ENCODE measurements at places on chromosomes 13 and 19. TPM values are rescaled to one million over a fixed set of nuclear protein-coding genes. Genes with fewer than 3 reads are reported as not detected.

DNA sequence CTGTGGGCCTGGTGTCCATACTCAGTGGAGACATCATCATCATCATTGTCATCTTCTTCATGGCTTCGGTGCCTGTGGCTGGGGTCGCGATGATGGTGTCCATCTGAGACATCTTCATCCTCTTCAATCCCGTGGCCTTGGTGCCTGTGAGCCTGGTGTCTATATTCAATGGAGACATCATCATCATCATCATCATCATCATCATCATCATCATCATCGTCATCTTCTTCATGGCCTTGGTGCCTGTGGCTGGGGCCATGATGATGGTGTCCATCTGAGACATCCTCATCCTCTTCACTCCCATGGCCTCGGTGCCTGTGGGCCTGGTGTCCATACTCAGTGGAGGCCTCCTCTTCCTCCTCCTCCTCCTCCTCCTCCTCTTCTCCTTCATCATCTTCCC lies 917 bp downstream of the HRC start:
- no peak for DNase-seq

SCGB2B2 gene
- total RNA-seq: not detected

DNA sequence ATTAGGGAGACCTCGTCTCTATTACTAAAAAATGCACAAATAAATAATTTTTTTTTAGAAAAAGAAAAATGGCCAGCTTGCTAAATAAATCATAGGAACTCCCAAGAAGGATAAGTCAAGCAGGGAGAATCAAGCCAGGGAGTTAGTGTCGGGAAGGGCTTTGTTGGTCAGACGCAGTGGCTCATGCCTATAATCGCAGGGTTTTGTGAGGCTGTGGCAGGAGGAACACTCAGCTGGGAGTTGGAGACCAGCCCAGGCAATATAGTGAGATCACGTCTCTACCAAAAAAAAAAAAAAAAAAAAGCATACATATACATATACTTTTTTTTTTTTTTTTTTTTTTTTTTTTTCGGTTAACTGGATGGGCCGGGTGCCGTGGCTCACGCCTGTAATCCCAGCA lies 9.0 kb downstream of the NACC1 start:
- no peak for DNase-seq

GRCh38 chr19:8251025-8251472 lies 41.9 kb downstream of the CERS4 start:
- DNase-seq: no peak

DNA sequence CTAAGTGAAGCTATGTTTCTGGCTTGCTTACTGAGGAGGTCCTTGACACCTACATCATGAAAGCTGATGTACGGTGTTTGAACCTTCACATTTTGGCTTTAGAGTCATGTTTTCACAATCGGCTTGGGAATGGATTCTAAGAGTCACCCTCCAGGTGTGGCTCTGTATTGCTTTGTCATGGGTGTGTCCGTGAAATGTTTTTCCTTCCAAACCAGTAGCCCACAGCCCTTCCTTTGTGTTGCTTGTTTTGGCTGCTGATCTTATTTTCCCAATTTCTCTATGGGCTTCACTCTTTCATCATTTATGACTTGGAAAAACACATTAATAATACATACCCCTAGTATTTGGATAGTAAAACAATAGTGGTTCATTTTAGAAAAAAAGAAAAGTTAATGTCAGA lies 240.6 kb downstream of the GGACT start:
- no peak for DNase-seq

- no peak for DNase-seq
Observed at GRCh38 chr13:34421858-34422475, 520.1 kb upstream of the NBEA start.

Measured in pulmonary artery endothelial cell (primary cell).